Vagina (tissue), 2 donors: ENCODE measurements at places on chromosomes 4 and X.
A peak's percentile ranks its signal among the peaks of the same experiment; 100 is the strongest.

DNA sequence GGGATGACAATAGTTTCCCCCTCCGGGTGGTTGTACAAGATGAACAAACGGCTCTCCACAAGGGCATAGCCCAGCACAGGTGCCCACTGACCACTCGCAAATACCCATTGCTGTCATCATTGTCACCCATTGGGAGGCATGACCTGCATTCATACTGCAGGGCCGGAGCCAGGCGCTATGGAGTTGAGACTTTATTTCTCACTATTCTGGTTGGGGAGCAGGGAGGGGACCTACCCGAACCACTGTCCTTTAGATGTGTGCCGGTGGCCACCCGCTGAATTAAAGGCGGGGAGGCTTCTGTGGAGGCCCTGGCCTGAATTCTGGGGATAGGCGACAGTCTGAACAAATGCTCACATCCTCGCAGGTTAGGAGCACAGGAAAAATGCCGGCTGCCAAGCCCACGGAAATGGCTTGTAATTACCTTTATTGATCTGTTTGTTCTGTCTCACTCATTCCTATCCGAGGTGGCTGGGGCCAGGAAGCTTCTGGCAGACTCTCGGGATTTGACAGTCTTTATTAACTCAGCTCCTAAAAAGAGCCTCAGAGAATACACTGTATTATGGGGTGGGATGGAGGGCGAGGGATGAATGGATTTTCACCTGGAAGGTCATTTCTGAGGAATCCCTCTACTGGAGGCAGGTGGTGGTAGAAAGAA, 125.1 kb upstream of the PSAPL1 start:
- no peak for DNase-seq

GRCh38 chrX:123339221-123339905, 155.3 kb downstream of the GRIA3 start:
- DNase-seq: no peak

DNA sequence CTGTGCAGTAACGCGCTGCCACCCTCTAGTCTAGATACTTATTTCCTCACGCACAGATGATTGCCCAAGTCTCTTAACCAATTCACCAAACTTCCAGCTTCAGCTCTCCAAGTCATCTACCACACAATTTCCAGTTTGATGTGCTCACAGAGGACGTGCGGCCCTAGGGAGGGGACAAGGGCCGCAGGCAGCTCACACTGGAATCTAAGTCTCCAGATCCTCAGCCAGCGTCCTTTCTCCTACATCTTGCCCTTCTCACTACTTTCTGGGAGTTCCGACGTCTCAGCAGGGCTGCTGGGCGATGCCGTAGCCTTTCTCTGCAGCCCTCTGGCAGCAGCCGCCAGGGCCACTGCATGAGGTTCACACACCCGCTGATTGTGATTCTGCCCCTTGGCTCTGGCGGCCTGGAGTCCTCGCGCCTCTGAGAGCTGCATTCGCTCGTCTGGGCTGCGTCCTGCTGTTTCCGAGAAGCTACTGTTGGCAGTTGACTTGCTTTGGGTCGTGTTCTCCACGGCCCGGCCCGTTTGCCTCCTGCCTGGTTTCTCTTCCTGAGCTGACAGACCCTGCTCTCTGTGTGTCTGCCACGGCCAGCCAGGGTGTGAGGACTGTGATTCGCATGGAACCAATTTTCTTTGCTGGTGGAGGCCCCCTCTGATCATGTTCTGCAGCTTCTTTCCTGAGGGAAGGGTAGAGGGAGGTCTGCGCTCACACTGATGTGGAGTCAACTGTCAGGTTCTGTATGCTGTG, 14.1 kb upstream of the TMEM131L start:
- no peak for DNase-seq

DNA sequence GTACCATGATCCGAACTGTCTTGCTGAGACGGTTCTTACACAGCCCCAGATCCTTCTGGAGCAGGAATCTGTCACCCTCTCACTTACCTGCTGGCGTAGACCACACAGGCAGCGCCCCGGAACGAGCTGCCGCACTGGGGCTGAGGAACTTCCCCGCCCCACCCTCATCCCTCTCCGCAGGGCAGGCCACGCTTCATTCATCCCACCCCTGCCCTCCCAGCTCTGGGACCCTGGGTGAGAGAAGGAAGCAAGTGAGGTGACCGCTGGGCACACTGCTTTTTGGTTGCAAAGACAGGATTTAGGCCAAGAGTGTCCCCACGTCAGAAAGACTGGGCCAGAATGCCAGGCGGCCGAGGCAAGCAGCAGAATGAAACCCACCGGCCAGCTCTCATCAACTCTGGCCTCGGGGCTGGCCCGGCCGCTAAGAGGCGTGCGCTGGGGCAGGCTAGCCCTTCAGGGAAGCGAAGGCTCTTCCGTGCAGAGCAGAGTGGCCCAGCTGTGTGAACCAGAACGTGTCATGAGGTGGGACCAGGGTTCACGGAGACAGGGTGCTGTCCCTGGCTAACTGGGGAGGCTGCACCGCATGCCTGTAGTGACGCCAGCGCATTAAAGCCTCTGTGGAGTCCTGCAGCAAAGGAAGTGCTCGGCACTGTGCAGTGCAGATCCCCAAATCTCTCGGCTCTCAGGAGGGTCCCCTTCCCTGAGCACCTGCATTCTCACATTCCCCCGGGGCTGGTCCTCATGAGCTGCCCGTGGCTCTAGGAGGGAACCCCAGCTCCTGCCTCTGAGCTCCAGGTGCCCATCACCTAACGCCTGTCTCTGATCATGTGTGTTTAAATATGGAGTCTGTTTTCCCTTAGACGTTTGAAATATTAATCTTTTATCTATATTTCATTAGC, 6.4 kb downstream of the LRPAP1 start:
- DNase-seq: no peak

- DNase-seq: no peak
Observed at GRCh38 chrX:119151051-119151380, 23.4 kb upstream of the KIAA1210 start.

GRCh38 chrX:56800801-56801200, 71.8 kb downstream of the NBDY start:
- peak; percentile 49 for DNase-seq

DNA sequence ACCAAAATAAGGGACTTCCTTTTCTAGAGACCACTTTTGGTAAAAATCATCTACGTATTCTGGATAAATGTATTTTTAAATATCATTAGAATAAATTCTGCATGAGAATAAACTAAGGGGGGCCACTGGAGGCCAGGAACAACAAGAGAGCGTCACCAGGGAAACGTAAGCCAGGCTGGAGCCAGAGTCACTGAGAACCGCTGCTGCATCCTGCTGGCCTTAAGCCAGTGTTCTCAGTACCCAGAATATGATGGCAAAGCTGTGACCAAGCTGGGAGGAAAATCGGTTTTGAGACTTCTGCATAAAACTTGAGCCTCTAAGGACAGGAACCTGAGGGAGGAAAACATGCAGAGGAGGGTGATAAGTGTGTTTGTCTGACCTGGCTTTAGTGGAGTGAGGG, 63.0 kb upstream of the FAM9A start:
- no peak for DNase-seq

DNA sequence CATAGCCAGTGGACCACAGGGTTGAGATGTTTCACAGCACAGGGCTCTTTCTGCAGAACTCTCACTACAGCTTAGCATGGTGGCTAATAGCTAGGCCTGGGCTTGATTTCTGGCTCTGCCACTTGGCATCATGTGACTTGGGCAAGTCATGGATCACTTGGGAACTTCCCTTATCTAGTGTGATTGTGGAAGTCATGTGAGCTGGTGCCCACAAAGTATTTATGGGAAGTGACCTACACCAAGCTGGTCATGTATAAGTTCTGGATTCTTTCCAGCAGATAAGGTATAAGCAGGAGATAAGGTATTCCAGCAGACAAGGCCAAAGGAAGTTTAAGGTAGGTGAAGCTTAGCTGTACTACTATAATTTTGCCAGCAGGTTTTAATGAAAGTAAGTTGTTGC, 61.0 kb downstream of the REELD1 start:
- no peak for DNase-seq

GRCh38 chr4:36601864-36602495, 320.6 kb downstream of the DTHD1 start:
- DNase-seq: no peak

- DNase-seq: no peak
Observed at GRCh38 chr4:99998062-99998867, 48.2 kb upstream of the H2AZ1 start.

GRCh38 chr4:60422439-60422838, 777.7 kb upstream of the ADGRL3 start:
- no peak for DNase-seq

DNA sequence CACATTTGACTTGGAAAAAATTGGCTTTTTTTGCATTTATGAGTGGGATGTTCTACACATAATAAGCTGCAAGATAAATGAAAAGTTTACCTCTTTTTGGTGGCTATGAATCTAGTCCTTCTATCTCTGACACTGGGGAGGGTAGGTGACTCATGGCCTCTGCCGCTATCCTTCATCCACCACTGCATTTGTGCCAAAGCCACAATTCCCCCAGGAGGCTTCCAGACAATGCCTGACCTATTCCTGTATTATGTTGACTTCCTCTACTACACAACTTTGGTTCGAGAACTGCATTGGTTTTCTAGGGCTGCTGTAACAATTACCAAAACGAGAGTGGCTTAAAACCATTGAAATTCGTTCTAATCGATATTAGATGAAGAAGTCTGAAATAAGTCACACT, 245.6 kb downstream of the TRAM1L1 start:
- DNase-seq: no peak

GRCh38 chr4:113311047-113311446, 261.6 kb downstream of the ANK2 start:
- DNase-seq: no peak

DNA sequence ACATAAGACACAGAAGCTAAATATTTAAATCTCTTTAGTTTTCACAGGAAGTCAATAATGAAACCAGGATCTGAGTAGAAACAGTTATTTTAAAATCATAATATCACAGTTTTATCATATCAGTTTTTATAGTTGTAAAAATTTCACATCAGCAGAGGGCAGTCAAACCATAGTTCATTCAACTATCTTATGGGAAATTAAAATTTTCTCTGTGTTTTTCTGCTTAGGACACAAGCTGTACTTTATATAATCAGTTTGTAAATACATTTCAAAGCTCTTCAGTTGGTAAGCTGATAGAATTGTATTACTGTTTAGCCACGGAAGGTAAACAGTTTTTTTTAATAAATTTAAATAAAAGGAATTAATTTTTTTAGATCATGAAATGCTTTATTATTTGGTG, 204.8 kb upstream of the NUDT6 start:
- no peak for DNase-seq
